ENCODE measurements at places on chromosomes 4 and X.

DNA sequence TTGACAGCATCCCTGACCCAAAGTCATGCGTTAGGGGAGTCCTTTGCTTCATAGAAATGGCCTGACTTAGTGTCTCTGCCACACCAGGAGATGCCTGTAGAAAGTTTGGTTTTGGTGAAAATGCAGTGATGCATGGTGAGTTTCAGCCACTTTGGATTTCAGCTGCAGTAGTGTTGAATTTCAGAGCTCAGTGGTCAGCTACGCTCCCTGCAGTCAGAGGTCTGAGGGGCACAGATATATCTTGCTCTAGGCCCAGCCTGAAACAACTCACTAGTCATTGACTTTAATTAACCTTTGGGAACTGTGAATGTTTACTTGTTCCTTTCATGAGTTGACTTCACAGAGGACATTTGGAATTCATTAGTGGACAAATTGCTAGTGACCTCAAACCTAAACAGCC lies 17.5 kb downstream of the RBMX2 start:
- DNase-seq = no peak

DNA sequence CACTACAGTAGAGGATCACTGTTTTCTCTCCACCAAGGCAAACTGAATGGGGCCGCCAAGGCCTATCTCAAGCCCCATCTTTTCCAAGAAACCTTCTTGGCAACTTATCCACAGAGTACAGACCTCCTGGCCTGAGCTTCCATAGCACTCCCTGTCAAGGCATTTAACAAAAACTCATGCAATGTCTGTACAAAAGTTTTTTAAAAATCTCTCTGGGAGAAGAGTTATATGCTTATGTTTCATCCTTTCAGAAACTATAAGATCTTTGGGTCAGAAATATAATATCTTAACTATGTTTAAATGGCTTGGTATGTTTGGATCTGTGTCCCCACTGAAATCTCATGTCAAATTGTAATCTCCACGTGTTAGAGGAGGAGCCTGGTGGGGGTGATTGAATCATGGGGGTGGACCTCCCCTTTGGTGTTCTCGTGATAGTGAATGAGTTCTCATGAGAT lies 13.6 kb downstream of the ADAMTS3 start:
- no peak for DNase-seq

DNA sequence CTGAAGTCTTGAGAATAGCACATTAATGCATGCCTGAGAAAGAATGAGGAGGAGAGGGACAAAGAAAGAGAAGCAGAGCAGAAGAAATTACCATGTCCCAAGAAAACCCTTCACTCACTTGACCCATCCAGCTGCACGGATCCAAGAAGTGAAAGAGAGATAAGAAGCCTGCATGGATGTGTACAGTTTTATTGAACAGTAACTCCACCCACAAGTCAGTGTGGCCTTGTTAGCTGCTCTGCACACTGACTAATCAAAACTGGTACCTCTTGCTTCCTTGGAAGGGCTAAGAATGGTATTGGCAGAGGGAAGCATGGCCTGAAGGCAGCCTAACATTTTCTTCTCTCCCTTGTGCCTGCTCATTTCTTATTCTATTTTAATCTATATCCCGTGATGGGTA lies 163.9 kb downstream of the SLC7A11 start:
- no peak for DNase-seq

DNA sequence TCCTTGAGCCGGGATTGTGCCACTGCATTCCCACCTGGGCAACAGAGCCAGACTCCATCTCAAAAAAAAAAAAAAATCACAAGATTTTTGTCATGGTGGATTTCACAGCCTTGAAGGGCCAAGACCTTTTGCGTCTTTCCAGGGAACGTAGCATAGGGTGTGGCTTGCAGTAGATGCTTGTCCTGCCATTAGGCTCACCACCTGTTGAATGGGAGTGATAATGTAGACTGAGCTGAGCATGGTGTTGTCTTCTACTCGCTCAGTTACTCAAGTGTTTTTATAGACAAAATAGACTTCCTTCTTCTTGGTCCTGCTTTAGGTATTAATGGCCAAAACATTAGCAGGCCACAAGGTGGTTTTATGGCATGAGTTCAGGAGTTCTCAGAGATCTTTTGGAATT lies 40.8 kb downstream of the JADE1 start:
- DNase-seq = no peak

- DNase-seq = no peak
Observed at GRCh38 chr4:792626-793092, 33.3 kb downstream of the CPLX1 start.

- no peak for DNase-seq
Observed at GRCh38 chr4:184856277-184856609, 30.5 kb upstream of the ACSL1 start.

DNA sequence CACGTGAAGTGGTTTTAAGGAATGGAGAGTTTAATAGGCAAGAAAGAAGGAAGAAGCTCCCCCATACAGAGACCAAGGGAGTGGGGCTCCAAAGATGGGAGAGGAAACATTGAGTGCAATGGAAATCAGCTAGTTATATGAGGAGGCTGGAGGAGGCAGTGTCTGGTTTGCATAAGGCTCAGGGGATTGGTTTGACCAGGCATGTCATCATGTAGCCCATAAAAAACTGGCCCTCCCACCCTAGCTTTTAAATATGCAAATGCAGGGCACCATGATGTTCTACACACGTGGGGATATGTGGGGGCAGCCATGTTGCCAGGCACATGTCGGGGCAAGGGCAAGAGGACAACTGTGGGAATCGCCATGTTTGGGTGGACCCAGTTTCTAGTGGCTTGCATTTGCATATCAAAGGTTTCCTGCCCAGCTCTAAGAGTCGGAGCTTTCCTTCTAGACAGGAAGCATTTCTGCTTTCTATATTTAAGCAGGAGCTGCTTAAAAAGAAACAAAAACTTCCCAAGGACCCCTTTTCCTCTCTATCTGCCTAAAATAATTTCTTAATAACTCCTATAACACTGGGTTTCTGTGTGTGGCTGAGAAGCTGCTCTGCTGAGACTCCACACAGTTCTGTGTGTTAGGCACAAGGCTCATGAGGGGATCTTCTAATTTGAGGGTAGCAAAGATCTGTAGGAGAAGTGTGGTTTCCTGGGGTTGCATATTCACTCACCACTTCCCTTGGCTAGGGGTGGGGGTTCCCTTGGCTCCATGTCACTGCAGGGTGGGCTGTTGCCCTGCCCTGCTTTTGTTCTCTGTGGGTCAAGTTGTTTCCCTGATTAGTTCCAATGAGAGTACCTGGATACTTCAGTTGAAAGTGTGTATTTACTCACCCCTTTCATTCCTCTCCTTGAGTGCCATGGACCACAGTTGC lies 113.5 kb downstream of the VSIG4 start:
- no peak for DNase-seq

DNA sequence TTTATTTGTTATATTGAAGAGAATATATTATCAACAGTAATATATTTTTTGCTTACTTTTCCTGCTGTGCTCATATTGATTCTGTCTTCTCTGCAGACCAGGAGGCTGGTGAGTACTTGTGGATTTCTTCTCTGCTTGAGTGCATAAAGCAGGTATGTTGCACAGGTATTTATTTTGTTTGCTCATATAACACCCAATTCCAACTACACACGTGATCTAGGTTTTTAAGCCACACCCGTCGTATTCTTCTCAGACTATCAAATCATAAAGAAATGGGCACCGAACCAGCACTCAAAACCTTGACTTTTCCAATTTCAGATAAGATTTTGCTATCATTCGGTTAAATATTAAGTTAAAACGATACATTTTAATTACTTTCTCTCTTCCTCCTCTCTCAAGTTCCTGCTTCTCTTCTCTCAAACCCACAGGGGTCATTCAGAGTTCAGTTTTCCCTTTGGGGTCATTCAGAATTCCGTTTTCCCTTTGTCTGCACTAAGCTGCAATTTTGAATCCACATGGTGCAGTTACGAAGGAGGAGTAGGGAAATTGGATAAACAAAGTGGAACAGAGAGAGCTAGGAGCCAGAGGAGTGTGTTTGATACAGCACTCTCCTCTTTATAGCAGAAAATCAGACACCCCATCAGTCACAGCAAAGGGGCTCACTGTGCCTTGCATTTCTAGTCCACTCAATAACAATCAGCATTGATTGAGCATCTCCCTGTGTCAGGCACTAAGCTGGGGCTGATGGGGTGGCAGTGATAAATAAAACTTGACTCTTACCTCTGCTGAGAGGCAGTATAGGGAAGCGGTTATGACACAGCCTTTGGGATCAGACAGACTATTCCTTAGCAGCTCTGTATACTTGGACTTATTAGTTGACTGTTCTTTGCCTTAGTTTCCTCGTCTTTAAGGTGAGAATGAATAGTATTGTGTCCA lies at the start of gene ADH1C:
ADH1C (minus strand) TSS at position 145 of the 936 bp plus-strand sequence; CDS start at position 74, 71 bp downstream.
- no peak for DNase-seq

DNA sequence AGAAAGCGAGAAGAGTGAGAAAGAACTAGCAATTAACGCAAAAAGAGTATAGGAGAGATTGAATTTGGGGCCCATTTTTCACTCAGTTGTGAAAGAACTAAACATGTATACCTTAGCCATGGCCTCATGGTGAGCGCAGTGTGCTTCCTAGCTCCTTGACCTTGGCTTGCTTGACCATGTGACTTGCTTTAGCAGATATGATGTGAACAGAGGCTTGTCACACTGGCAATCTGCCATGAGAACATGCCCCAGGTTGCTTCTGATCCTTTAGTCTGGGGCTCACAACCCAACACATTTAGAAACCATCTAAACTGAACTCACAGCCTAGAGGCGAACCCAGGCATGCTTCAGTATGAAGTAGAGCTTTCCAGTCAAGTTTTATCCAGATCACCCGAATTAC lies 260.1 kb upstream of the FTHL17 start:
- no peak for DNase-seq

DNA sequence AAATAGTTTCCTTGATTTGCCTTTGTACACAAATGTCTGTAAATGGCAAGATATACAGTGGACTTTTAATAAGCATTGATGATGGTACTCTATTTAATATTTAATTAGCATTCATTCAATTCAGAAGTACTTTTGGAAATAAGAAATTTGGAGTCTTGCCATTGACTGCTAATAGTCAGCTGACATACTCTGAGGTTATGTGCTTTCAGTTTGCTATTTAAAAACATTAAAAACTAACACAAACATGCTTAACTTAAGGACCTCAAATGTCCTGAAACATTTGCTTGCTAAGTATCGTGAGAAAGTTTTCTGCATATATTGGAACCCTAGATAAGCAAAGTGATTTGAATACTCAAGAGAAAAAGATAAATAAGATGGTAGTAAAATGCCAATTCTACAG lies 64.6 kb downstream of the REELD1 start:
- no peak for DNase-seq

- no peak for DNase-seq
Observed at GRCh38 chrX:12970691-12971202, 4.2 kb upstream of the TMSB4X start.

- no peak for DNase-seq
Observed at GRCh38 chr4:150108691-150109090, 30.4 kb downstream of the DCLK2 start.

DNA sequence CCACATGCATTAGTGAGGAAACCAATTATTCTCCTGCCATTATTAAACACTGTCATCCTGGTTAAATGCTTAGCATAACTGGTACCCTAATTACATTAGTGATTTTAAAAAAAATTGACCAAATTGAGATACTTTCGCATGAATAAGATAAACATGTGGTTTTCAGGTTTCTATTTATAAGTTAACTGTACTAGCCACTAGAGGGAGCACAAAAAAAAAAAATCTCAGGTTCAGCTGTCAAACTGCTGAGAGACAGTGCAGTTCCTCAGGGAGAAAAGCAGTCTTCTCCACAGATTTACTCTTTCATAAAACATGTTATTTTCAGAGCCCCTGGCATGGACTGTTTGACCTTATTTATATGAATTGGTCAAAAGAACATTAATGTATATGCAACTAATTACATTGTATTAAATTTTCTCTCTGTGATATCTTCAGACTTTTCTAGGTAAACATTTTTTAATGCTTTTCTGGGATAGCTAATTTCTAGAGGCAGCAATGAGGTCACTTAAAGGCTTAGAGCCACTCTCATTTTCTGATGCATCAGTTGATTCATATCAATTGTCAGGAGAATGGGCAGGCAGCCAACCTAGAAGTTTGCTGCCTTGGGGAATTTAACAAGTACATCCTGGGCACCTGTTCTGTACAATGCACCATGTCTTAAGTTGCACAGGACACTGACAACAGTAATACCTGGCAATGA lies 167.5 kb downstream of the CDS1 start:
- no peak for DNase-seq

DNA sequence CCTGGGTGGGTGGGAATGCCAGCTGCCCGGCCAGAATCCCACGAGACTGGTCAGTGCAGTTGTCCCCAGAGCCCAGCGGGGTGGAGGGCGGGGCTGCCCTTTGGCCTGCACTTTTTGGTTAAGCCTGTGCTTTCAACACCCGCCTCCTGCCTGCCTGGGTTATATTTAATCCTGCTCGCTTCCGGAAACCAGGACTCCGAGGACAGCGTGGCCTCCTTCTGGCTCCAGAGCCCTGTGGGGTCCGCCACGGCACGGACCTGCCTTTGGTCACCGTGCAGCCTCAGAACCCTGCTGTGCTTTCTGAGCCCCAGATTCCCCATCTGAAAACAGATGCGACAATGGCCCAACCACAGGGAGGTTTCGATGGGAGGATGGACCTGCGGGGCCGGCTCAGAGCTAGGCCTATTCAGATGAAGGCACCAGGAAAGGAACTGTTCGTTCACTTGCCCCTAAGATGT lies 29.4 kb upstream of the KIAA0232 start:
- no peak for DNase-seq

DNA sequence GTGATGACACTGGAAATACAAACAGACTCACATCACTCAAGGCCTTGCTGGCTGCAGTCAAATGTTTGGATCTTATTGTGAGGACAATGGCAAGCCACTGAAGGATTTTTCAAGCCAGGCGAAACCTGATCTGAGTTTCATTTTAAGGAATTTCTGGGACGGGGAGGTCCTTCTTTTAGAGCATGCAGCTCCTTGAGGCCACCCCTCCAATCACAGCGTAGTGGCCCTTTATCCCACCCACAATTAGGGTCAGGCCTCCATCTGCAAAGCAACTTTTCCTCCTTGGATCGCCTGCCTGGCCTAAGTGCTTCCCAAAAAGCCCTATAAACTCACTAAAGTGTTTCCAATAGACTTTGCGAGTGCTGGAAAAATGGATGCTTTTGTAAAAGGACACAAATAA lies 115.5 kb downstream of the EFHC2 start:
- DNase-seq = no peak

DNA sequence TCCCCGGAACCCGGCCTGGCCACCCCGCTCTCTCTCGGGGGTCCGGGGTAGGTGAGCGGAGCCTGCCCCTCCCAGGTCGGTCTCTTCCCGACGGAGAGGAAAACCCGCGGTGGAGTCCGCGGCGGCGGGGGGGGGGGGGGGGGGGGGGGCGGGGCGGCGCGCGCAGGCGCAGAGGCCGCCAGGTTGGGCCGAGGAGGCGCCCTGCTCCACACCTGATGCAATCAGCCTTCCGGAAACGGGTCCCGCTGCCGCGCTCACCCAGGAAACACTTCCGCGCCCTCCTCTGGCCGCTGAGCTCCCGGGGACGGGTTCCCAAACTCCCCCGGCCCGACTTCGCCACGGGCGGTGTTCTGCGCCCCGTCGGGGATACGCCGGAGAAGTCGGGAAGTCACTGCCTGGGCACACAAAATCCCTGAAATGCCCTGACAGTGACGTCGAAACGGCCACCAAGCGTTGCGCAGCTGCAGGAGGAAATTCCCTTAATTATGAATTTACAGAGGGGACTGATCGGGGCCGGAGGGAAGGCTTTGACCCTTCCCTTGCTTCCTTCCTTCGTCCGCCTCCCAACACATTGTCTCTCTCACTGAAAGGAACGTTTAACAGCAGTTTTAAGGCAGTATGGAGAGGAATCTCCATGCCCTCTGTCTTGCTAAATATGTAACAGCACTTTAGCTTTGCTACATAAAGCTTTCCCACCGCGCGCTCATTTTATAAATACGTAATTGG lies 2.1 kb upstream of the APBB2 start:
- DNase-seq = no peak

All from stimulated activated CD8-positive, alpha-beta memory T cell treated with anti-CD3 and anti-CD28 coated beads, Interleukin-2, amount 100 ng/mL, for 1 hour (primary cell).